Sigmoid colon (tissue), 7 donors: ENCODE measurements at places on chromosomes 11 and 22. TPM values are rescaled to one million over a fixed set of nuclear protein-coding genes. Genes with fewer than 3 reads are reported as not detected.

Gene OR4A15
- not detected for total RNA-seq

DNA sequence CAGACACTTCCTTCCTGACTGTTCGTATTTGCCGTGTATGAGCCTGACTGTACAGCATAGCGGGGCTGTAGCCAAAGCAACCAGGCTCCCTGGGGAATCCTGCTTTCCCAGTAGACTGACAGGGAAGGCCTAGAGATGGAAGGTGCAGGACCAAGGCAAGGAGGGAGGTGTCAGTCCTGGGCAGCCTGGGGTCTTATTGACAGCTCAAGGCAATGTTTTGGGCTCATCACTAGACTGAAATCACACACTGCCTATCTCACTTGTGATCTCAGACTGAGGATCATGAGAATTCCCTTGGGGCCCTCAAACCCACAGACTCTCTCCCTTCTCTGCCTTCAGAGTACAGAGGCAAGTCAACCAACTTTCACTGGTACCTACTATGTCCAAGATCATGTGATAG lies 346.8 kb upstream of the NARS2 start:
- DNase-seq, result no peak

DNA sequence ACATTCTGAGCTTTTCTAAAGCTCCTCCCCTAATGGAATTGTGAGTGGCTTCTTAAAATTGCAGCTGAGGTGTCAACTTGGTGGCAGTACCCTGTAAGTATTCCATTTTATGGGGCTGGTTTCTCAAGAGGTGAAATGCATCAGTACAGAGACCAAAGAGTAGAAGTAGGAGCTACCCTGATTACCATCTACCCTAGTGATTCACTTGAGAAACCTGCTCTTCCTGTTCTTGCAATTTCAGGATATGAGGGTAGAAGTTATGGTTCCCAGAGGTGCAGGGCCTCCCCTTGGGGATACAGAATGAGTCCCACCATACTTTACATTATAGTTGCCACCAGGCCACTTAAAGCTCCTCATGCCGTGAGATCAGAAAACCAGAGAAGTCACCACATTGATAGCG lies 944.6 kb downstream of the OPCML start:
- DNase-seq, result no peak

DNA sequence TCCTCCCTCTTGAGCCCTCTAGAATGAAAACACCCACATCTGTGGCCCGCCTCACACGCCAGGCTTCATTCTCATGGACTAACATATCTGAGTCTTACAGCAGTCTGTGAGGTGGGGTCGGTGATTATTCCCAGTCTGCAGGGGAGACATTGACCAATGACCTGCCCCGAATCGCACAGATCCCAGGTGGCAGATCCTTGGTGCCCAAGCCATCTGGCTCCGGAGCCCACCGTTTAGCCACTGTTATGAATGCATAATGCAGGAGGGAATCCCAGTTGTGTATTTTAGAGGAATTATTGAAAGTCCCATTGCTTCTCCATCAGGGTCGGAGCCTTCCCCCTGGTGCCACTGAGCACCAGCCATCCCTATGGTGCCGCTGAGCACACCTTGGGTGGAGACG lies 47.4 kb downstream of the ISX start:
- no peak for DNase-seq

Gene FZD4
- total RNA-seq, result 38.2 TPM

Gene EXPH5
- 0.55 TPM for total RNA-seq

Gene SERGEF
- 28.8 TPM for total RNA-seq

Gene CDC45
- total RNA-seq, result 0.14 TPM

Gene ADAMTS8
- 3.5 TPM for total RNA-seq

Gene MRPL16
- 52.6 TPM for total RNA-seq

GRCh38 chr22:17272511-17272991 lies 53.3 kb upstream of the ADA2 start:
- DNase-seq, result peak; percentile 27

DNA sequence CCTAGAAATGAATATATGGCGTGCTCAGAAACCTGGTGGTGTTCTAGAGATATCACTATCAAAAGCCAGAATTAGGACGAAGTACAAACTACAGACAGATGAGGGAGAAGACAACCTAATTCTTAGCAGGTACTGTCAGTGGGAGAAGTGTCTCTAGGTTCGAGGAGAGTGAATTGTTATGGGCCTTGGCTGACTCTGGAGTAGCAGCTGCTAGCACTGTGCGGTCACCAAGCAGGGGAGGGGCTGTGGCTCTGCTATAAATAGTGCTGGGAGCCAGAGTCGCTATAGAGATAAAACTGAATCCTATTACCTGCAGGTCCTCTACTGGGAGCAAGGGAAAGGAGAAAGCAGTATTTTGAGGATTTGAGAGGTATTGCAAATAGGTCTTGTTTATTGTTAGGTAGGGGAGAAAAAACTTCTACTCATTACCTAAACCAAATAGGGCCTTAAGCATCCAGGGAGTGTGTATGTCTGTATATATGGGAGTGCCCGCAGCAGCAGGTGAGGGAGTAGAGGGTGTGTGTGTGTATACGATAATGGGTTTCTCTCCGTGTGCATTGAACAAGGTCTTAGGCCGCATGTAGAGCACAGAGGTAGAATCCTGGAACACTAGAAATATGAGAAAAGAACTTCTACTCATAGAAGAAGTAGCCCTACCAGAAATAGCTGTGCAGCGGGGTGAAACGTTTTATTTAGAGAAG lies 2.2 kb downstream of the MADD start:
- no peak for DNase-seq
